ENCODE measurements at places on chromosomes 4 and X.

DNA sequence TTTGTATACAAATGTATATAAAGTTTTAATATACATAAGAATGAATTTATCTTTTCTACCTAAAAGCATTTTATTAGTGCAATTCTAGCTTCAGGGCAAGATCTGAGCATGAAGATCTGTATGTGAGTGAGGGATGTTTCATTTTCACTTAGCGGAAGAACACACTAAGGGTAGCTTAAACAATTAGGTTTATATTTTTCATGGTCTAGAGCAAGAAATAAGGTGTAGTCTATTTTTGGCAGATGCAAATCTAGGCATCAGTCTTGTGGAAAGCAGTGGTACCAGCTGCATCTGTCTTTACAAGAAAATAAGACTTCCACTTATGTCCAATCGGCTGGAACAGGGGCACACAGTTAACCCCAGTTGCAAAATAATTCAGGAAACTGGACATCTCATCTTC, 433.3 kb downstream of the ADAM29 start:
- DNase-seq: no peak

GRCh38 chrX:54825716-54826438, 18.3 kb downstream of the MAGED2 start:
- no peak for DNase-seq

DNA sequence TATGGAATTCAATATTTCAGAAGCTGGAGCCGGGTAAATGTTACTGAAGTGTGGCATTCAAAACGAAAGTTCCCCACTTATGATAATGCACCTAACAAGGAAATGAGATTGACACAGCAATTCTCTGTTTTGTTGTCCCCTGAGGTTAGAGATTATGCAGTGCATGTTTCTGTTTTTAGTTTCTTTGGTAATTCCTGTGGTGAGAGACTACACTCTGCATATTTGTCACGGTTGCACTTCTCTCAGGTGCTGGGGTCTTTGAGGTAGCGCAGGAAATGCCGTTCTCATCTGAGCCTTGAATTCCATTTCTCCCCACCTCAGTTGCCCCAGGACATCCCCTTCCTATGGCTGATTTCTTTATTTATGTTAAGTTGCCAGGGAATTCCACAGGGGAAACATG, 15.3 kb upstream of the BEND4 start:
- no peak for DNase-seq

- DNase-seq: no peak
Observed at GRCh38 chrX:136767104-136767941, 13.4 kb downstream of the ARHGEF6 start.

DNA sequence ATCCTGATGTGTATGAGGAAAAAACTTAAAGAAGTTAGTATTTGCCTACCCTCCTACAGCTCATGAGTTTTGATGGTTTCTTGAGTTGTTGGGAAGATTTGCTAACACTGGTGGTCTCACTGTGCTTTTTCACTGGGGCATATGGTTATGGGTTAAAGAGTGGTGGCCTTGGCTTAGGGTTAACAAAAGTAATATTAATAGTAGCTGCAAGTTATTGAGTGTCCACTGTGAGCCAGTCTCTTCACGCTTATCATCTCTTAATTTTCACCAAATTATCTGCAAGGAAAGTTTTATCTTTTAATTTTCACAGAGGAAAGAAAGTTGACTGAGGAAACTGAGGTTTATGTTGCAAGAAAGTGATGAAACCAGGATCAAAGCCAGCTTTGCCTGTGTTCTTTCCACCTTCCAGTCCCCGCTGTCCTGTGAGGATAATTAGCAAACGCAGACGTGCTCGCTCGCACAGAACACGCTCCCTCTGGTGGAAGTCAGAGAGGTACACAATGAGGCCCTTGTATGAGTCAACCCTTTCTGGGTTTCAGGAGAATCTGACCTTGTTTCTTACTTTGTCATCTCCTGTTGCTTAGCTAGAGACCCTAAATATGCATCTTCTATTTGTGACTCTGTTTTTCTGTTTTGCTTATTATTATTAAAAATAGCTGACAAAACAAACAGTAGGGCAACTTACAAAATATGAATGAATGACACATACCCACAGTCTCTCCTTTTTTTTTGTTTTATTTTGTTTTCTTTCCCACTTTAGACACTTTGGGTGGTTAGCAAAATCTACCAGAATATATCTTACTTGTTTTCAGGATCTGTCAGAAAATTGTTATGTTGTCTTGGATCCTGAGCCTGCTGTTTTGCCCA, 94.3 kb downstream of the DDIT4L start:
- no peak for DNase-seq

DNA sequence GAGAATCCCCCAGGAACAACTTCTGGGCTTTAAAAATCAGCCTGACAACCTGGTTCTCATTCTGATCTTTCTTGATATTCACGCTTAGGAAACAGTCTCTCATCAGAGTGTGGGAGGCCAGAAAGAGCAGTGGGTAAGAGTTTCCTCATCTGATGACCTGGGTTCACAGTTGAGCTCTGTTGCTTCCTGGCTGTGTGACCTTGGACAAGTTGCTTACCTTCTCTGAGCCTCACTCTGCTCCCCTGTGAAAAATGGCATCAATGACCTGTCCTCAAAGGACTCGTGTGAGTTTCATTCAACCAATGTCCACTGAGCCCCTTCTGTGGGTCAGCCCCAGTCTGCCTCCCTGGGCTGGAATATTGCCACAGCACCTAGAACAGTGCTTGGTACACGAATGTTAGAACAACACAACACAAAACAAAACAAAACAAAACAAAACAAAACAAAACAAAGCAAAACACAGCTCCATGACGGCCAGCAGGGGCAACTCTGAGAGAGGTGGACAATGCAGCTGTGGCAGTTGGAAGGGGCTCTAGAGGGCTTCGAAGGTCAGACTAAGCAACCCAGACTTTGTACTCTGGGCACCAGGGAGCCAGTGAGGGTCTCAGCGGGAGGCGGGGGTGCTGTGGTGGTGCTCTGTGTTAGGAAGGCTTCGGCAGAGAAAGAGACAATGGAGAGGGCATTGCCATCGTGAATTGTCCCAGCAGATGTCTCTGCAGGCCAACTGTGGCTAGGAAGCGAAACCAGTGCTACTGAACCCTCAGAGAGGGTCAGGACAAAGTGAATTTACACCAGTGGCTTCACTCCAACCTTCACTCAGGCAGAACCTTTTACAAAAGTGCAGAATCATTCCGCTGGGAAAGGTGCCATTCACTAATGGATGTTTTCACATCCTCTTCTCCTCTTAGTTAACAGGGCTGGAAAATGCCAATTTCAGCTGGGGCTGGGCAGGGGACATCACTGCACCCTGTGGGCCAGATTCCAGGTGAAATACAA, 14.3 kb upstream of the C4orf50 start:
- DNase-seq: peak; percentile 71

DNA sequence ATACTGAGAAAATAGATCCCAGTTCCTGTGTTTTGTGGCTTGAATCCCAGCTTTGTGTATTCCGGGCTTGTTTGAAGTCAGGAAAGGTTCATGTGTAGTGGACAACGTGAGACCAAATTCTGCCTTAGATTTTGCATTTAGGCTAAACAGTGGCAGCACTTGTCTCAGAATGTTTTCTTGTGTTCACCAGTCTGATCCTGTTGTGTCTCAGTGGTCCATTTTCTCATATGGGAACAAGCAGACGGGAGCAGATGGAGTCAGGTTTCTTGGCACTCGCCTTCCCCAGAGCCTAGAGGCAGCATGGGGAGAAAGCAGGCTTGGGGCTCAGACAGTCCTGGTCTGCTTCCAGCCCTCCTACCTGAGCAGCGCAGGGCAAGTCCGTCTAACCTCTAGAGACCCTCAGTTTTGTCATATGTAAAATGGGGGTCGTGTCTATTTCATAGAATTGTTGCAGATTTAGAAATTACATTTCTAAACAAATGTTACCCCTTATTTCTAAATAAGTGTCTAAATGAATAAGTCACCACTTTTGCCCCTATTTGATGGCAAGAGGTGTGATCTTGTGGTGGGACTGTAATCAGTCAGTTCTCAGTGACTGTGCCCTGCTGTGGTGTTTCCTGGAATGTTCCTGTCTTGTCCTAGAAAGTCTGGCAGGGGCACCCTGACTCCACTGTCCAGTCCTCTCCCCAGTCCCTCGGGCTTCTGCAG, 28.3 kb upstream of the MSANTD1 start:
- DNase-seq: no peak

DNA sequence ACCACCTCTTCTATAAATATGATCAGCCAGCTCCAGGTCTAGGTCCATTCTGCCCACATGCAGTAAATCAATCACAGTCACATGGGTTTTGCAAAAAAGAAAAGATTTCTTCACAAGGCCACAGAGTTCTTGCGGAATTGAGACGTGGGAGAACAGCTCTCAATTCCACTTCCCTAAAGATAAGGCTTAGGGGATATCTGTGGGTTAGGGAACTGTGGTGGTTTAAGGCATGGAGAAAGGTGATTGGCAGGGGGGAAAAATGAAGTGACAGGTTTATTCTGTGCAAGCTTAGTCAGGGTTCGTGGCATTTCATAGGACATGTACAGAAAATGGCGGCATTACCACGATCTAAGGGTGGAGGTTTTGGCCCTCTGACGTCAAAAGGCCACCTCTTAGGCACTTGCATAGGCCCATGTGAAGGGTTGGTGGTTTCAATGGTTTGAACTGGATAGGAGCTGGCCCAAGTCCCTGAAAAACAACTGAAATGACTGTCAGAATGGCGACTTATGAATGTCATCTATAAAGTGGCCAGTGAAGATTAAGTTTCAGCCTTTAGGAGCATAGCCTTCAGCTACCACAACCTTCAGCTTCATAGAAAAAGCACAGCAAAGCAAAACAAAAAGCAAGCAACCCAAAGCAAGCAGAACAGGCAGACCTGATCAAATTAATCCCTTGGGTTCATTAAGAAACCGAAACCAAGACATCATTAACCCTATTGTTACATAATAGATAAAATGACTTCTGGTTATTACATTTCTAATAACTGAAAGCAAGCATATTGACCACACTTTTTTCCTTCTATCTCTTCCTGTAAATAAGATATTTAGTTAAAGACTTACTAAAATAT, 289.8 kb upstream of the SFRP2 start:
- DNase-seq: no peak

GRCh38 chrX:139720136-139720535, 12.2 kb upstream of the MCF2 start:
- no peak for DNase-seq

- no peak for DNase-seq
Observed at GRCh38 chr4:7793186-7793585, 146.5 kb downstream of the AFAP1 start.

GRCh38 chrX:126770179-126770578, 49.4 kb upstream of the PRR32 start:
- DNase-seq: no peak

GRCh38 chr4:151215295-151215694, 61.7 kb upstream of the PRSS48 start:
- no peak for DNase-seq

DNA sequence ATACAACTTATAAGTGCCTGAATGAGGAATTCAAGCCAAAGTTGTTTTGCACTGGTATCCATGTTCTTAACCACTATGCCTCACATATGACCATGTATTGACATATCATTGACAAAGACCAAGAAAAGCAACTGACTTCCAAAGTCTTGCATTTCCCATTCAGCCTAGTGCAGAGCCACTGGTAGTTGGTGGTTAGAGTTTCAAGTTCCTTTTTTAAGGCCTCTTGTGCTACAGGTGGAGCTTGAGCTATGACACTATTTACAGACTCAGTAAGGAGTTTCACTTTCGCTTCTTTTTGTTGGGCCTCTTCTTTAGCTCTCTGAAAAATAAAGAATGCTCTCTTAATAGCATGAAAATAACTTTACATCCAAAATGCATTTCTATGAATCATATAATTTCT, 763.0 kb downstream of the DMD start:
- DNase-seq: no peak

DNA sequence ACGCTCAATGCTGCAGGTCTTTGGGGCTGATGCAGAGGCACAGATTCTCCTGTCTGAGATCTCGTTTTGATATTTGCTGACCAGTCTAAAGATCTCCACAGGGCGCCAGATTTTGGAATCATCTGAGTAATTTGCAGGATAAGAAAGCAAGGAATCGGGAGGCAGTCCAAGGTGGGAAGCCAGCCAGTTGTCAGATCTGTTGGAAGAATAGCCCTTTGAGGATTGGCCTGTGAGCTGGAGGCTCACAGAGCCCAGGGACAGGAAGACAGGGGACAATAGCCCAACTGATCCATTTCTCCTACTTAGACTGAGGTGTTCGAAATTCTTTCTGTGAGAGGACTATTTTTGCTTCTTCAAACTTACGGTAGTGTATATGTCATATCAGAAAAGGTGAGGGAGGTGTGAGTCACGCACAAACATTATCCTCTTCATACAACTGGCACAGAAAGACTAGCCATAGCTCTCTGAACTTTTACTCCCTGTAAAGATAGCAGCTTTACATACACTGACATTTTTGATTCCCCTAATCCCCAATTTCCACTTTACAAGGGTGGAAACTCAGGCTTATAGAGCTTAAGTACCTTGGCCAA, 8.8 kb downstream of the DIPK2B start:
- no peak for DNase-seq

DNA sequence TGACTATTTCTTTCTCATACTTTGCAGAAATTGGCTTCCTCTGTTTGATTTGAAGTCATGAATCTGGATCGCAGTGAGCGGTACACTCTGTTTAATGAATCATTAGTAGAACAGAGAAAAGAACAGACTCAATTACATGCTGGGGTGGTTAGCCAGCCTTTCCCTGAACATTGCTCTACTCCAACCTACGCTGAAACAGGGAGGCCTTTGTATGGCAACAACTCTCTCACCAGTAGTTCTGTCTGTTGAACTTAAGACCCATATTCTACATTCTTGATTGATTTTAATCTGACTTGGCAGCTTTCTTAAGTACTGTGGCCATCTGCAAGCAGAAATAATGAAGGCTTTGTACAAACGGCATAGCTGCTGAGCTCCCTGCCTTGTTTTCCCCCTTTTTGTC, 19.0 kb upstream of the AP1S2 start:
- no peak for DNase-seq

DNA sequence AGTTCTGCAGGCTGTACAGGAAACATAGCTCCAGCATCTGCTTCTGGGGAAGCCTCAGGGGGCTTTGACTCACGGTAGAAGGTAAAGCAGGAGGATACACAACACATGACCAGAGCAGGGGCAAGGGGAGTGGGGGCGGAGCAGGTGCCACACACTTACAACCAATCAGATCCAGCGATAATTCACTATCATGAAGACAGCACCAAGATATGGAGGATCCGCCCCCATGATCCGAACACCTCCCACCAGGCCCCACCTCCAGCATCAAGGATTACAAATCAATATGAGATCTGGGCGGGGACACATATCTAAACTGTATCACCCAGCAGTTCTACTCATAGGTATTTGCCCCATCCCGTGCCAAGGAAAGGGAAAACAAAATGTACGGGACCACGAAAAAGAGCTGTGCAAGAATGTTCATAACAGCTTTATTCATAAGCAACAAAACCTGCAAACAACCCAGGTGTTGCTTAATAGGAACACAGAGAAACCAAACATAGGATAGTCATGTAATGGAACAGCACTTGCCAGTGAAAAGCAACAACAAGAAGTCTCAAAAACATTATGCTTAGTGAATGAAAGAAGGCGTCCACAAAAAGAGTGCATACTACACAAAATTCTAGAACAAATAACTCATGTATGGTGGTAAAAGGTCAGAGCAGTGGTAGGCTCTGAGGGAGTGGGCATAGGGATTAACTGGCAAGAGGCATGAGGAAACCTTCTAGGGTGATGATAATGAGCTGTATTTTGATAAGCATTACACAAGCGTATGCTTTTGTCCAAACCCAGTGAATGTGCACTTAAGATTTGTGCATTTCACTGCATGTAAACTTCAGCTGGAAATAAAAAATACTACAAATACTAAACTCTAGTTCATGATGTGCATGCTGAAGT, 130.9 kb upstream of the FAM9B start:
- no peak for DNase-seq

All from NCI-H187 treated with DMSO at 0.1 percent for 48 hours (cell line).